Adrenal gland (tissue), 19 donors: ENCODE measurements at places on chromosomes 16 and 17. TPM values are rescaled to one million over a fixed set of nuclear protein-coding genes. Genes with fewer than 3 reads are reported as not detected.

The KRTAP4-3 gene
- total RNA-seq = not detected

The ASPHD1 gene
- 4.4 TPM for total RNA-seq

The EFCAB13 gene
- total RNA-seq = 5.3 TPM

GRCh38 chr16:77674888-77675287, 47.4 kb upstream of the NUDT7 start:
- H3K27ac ChIP-seq = no peak overlapping the region
- no peaks in the 10 kb centered on the region for H3K36me3 ChIP-seq
- no peak overlapping the region for H3K4me3 ChIP-seq

GRCh38 chr16:15466886-15467781, 32.7 kb downstream of the BMERB1 start:
- no peak for DNase-seq
- no peaks in the 10 kb centered on the region for H3K36me3 ChIP-seq

- H3K4me1 ChIP-seq = no peaks in the 10 kb centered on the region
- H3K36me3 ChIP-seq = no peaks in the 10 kb centered on the region
- H3K27me3 ChIP-seq = no peaks in the 10 kb centered on the region
- H3K4me3 ChIP-seq = no peak overlapping the region
- no peak for DNase-seq
- H3K27ac ChIP-seq = no peak overlapping the region
Observed at GRCh38 chr17:8659758-8660410, 29.4 kb upstream of the MYH10 start.

DNA sequence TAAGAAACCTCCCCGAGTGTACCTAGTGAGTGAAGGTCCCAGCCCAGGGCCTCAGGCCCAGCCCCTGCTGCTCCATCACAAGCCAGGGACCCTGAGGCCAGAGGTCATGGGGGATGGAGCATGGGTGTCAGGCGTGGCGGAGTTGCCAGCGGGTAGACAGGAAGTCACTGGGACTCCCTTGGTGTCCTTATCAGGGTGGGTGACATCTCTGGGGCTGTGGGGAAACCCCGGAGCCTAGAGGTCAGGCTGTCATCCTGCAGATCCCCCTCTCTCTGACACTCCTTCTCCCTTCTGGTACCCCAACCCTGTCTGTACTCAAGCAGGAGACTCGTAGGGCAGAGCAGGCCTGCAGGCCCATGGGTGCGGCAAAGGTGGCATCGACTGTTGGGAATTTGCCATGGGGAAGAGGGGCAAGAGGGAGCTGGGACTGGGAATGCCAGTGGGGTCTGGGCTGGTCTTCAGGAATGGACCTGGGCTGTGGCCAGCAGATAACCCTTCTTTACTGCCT, 10.8 kb upstream of the ADGRG1 start:
- no peak overlapping the region for H3K27ac ChIP-seq
- H3K4me3 ChIP-seq = no peak overlapping the region
- no peaks in the 10 kb centered on the region for H3K36me3 ChIP-seq
- DNase-seq = peak; percentile 12
- peaks cover 5% of the 10 kb centered on the region for H3K4me1 ChIP-seq

DNA sequence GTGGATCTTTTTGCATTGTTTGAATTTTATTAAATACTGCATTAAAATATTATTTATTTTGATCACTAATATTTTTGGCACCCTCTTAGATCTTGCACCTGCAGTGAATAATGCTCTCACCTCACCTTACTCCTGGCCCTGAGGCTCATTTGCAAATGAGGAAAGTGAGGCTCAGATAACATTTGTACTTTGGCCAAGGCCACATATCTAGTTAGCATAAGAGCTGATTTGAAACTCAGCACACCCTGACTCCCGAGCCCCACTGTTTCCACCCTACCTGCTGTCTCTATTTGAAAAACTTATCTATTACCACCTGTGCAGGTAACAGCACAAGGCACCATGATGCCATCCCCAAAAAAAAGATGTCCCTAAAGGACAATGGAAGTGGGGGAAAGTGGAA, 358.7 kb upstream of the MAF start:
- H3K27ac ChIP-seq = no peak overlapping the region
- no peaks in the 10 kb centered on the region for H3K36me3 ChIP-seq
- no peaks in the 10 kb centered on the region for H3K27me3 ChIP-seq
- H3K4me1 ChIP-seq = no peaks in the 10 kb centered on the region

DNA sequence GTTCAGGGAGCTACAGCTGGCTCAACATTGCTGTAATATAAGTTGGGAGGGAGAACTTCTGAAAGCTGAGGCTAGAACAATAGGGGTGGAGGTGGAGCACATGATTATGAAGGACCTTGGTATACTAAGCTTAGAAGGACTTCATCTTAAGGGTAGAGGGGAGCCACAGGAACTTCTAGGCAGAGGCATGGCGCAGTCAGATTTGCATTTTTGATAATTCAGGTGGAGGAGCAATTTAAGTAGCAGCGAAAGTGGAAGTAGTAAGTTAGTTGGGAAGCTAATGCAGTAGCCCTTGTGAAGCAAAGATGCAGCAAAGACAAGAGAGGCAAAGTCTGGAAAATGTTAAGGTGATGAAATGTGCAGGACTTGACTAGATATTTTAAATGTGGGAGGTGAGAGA, 144.1 kb downstream of the SPECC1 start:
- no peak for DNase-seq
- peaks cover 8% of the 10 kb centered on the region for H3K4me1 ChIP-seq
- no peaks in the 10 kb centered on the region for H3K27me3 ChIP-seq
- no peaks in the 10 kb centered on the region for H3K36me3 ChIP-seq

DNA sequence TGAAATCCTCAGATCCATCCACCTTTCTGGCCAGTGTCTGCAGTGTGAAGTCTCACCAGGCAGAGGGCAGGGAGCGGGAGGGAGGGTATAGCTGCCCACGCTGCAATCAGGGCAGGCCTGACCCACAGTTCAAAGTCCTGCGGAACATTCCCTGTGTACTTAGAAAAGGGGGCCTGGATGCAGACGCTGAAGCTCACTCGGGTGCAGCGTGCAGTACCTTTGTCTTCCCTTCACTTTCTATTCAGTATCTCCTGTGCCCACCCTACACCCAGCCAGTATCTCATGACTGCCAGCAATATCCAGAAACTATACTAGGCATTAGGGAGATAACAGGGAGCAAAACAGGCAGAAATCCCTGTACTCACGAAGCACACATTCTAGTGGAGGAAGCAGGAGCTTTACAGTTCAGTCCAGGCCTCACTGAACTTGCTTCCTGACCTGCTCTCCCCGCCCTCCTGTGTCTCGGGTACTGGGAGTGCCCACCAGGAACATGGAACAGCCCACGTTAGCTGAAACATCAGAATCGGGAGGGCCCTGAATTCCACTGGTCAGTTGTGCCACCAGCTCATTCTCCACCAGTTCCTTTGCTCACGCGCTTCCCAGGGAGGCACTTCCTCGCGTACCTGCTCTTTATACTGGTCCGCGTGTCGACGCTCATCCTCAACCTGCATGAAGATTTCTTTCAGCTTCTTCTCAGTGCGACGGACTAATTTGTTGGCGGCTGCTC, 42.2 kb downstream of the NDEL1 start:
- no peak overlapping the region for H3K4me3 ChIP-seq
- H3K27ac ChIP-seq = no peak overlapping the region
- DNase-seq = no peak
- H3K27me3 ChIP-seq = no peaks in the 10 kb centered on the region
- H3K4me1 ChIP-seq = peaks cover 16% of the 10 kb centered on the region
- no peaks in the 10 kb centered on the region for H3K36me3 ChIP-seq

- H3K27ac ChIP-seq = no peak overlapping the region
- no peak overlapping the region for H3K4me3 ChIP-seq
- no peaks in the 10 kb centered on the region for H3K27me3 ChIP-seq
- H3K4me1 ChIP-seq = no peaks in the 10 kb centered on the region
- peak; percentile 8 for DNase-seq
- no peaks in the 10 kb centered on the region for H3K36me3 ChIP-seq
Observed at GRCh38 chr17:43309505-43310332, 75.9 kb upstream of the RNU2-1 start.

DNA sequence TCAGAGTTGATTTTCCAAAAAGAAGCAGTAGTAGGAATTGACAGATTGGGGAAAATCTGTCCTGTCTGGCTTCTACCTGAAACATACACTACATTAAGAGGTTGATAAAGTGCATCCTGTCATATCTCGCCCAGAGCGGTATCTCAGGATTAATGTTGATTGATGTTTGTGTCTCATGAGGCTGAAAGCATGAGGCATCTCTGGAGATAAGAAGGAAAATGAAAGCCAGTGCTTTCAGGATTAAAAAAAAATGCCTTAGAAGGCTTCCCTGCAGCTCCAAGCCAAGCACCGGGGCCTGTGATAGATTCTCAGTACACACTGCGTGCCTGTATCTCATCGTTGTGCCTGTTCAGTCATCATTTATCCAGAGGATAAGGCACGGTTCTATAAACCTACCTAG, 26.4 kb upstream of the CD300E start:
- H3K36me3 ChIP-seq = no peaks in the 10 kb centered on the region
- no peak for DNase-seq
- H3K4me3 ChIP-seq = no peak overlapping the region
- peaks cover 7% of the 10 kb centered on the region for H3K27me3 ChIP-seq
- no peaks in the 10 kb centered on the region for H3K4me1 ChIP-seq
- no peak overlapping the region for H3K27ac ChIP-seq

DNA sequence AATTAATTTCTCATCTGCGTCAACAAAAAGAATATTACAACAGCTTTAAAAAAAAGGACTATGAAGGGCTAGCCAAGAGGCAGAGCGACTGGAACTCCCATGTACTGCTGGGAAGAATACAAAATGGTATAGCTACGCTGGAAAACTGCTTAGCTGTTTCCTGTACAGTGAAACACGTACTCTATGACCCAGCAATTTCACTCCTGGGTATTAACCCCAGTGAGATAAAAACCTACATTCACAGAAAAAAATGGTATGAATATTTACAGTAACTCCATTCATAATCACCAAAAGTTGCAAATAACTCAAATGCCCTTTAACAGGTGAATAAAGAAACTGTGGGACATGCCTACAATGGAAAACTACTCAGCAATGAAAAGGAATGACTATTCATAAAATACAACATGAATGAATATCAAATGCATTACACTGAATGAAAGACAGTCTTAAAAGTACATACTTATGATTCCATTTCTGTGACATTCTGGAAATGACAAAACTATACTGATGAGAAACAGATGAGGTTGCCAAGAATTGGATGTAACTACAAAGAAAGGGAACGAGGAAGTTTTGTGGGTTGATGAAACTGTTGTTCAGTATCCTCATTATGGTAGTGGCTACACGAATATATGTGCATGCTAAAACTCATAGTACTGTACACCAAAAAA, 27.6 kb downstream of the CMTM4 start:
- no peaks in the 10 kb centered on the region for H3K4me1 ChIP-seq
- no peak for DNase-seq
- H3K27me3 ChIP-seq = no peaks in the 10 kb centered on the region
- no peak overlapping the region for H3K4me3 ChIP-seq

DNA sequence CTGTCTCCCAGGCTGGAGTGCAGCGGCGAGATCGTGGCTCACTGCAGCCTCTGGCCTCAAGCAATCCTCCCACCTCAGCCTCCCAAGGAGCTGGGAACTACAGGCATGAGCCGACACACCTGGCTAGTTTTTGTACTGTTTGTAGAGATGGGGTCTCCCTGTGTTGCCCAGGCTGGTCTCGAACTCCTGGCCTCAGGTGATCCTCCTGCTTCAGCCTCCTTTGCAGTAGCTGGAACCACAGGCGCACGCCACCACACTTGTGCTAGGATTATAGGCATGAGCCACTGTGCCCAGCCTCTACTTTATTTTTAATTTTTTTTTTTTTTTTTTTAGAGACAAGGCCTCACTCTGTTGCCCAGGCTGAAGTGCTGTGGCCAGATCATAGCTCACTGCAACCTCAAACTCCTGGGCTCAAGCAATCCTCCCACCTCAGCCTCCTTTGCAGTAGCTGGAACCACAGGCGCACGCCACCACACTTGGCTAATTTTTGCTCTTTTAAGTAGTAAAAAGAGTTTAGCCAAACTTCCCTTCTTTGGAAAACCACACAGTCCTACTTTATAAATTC, 4.4 kb downstream of the NTAN1 start:
- no peaks in the 10 kb centered on the region for H3K27me3 ChIP-seq
- H3K4me3 ChIP-seq = no peak overlapping the region
- H3K4me1 ChIP-seq = no peaks in the 10 kb centered on the region
- H3K27ac ChIP-seq = no peak overlapping the region
- H3K36me3 ChIP-seq = no peaks in the 10 kb centered on the region

DNA sequence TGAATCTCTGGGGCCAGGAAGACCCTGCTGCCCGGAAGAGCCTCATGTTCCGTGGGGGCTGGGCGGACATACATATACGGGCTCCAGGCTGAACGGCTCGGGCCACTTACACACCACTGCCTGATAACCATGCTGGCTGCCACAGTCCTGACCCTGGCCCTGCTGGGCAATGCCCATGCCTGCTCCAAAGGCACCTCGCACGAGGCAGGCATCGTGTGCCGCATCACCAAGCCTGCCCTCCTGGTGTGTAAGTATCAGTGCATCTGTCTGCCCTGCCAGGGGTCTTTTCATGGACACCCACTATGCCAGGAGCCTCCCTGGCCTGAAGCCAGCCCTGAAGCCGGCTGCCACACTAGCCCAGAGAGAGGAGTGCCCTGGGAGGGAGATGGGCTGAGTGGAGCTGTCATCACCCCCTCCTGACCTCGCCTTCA, at the start of gene CETP:
TSS of gene CETP (plus strand) at position 100 of the 431 bp plus-strand sequence. CDS start at position 130, 30 bp downstream.
- no peak within 1 kb of the TSS for H3K4me3 ChIP-seq
- DNase-seq = peak; percentile 66
- no peak within 1 kb of the TSS for H3K27ac ChIP-seq
- H3K4me1 ChIP-seq = peaks cover 25% of the 10 kb centered on the region
- H3K36me3 ChIP-seq = no peaks in the 10 kb centered on the region

- no peak overlapping the region for H3K4me3 ChIP-seq
- no peaks in the 10 kb centered on the region for H3K27me3 ChIP-seq
- H3K27ac ChIP-seq = peak overlapping the region; percentile 99
Observed at GRCh38 chr17:64975318-64976087, 56.2 kb upstream of the LRRC37A3 start.

GRCh38 chr17:78568494-78569115, 8.6 kb downstream of the DNAH17 start:
- DNase-seq = no peak
- no peaks in the 10 kb centered on the region for H3K36me3 ChIP-seq
- no peaks in the 10 kb centered on the region for H3K4me1 ChIP-seq
- no peak overlapping the region for H3K27ac ChIP-seq

DNA sequence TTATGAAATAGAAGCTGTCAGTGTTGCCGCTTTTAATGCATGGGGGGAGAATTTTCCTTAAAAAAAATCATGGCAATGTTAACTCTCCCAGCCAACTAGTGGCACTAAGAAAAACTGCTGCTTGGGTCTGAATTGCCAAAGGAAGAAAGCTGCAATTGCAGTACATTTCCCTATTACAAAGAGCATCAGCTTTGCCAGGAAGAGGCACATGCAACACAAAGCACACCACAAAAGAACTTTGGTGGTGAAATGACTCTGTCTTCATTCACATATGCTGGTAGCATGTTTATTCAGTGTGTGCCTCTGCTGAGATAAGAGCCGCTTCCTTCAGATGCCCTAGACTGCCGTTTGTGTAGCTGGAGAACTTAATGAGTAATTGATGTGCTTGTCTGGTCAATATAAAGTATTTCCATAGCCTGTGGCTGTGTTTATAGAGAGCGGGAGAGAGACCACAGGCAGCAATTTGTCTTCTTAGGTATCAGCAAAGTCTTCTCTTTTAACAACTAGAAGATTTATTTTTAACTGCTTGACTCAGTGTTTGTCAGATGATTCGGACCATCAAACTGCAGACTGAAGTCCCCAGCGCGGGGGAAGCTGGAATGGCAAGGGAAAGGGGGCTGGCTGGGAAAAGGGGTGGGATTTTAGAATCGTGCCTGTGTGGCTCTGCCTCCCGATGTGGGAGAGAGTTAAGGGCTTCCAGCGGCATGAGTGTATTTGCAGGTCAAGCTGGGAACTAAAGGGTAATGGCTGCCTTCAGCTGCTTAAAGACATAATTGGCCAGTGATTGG, 115.1 kb downstream of the MRTFB start:
- DNase-seq = peak; percentile 29
- no peaks in the 10 kb centered on the region for H3K27me3 ChIP-seq
- peaks cover 12% of the 10 kb centered on the region for H3K4me1 ChIP-seq
- H3K27ac ChIP-seq = peak overlapping the region; percentile 72
